ENCODE measurements at places on chromosomes 12 and 14.

DNA sequence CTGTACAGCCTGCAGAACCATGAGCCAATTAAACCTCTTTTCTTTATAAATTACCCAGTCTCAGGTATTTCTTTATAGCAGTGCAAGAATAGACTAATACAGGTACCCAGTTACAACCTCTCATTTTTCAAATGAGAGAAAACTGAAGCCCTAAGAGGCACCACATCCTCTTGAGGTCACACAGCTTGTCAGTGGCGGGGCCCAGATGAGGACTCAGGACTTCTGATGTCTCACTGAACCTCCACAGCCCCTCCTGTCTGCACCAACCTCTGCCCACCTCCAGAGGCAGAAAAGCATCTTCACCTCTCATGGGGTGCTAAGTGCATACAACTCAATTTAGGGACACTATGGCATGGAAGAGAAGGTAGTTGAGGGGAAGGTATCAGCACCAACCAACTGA lies 120.7 kb downstream of the CRACR2A start:
- DNase-seq: no peak

GRCh38 chr12:50589650-50590435 lies 85.1 kb downstream of the DIP2B start:
- no peak for DNase-seq

GRCh38 chr12:105524961-105525360 lies 194.5 kb downstream of the C12orf75 start:
- DNase-seq: no peak

DNA sequence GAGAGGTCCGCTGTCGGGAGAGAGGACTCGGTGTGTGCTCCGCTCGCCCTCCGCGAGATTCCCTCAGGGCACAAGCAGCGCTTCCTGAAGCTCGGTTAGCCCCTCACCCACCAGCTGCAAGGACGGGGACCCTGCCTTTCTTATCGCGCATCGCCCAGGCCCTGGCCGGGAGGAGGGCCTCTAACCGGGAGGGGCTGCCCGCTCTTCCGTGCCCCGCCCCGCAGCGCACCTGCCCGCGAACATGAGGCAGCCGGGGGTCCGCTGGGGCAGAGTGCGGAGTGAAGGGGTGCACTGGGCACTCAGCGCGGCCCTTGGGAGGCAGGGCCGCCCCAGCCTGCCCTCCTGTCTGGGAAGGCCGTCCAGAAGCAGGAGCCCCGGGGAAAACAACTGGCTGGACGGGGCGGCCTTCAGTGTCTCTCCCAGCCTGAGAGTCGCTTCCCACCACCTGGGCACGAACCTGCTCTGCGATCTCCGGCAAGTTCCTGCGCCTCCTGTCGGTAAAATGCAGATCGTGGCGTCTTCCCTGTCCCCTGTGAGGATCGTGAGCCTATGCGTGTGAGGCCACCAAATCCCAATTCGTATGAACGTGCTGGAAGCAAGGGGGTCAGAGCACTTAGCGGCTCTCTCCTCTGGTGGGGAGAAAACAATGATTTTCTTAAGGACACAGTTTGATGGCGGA lies 28.0 kb upstream of the ADIPOR2 start:
- DNase-seq: peak; percentile 45

GRCh38 chr12:124727264-124727800 lies 136.3 kb downstream of the SCARB1 start:
- no peak for DNase-seq

DNA sequence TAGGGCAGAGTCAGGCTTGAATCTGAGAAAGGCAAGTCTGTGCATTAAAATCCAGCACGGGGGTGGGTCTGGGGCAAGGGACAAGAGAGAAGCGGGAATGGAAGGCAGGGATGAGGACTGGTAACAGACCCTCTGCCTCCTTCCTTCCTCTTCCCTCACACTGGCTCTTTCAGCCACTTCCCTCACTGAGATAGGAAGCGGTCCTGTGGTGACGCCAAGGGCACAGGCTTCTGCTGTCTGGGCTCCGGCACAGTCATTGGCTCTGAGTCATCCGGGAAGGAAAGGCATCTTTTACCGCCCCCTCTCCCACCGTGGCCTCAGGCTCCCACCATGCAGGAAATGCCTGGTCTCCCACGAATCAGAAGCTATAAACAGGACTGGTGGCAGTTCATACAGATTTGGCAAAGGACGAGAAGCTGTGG lies 70.2 kb downstream of the ETV6 start:
- DNase-seq: no peak

DNA sequence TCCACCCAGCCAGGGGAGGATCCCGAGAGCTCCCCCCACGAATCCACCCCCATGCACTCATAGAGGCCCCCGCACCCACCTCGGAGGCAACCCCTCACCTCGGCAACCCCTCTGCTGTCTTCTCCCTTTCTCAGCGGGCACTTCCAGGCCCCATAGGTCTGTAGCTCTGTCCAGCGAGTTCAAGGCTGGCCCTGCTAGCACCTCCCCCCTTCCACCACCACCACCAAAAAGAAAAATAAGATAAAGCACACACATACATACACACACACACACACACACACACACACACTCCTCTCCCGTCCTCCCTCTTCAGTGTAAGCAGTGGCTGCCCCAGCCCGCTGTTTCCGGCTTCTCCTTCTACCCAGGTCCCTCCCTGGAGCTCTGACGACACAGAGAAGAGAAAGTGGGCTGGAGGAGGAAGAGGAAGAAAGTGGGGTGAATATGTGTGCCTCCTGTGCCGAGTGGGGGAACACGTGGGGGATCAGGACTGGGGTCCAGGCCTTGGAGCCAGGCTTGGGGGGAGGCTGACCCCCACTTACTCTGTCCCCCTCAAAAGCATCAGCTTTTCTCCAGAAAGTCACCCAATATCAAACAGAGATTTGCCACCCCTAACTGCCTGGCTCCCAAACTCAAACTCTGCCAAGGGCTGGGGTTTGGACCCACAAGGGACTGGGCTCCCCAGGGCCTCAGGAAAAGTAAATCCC lies at the start of gene STAT6:
TSS of gene STAT6 (minus strand) at position 332 of the 704 bp plus-strand sequence. CDS start 3,084 bp downstream, outside the sequence.
- DNase-seq: peak; percentile 81

DNA sequence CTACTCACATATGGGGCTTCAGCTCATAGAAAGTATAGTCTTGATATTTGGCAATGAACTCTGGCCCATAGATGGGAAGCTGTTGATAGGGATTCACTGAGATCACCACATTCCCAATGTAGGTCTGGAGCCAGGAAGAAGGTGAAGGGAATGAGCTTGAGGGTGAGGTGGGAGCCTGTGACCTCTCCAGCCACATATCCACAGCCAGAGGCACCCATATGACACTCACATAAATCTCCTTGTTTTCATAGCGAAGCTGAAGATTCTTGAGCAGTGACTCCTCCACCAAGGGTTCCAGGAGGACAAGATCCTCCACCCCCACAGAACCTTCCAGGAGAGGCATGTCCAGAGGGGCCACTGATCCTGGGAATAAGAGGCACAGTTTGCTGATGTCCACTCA lies 1.9 kb downstream of the MYO1A start:
- DNase-seq: no peak

GRCh38 chr12:23576372-23576771 lies 373.1 kb downstream of the SOX5 start:
- no peak for DNase-seq

GRCh38 chr12:105279460-105280056 lies 43.6 kb upstream of the APPL2 start:
- no peak for DNase-seq

DNA sequence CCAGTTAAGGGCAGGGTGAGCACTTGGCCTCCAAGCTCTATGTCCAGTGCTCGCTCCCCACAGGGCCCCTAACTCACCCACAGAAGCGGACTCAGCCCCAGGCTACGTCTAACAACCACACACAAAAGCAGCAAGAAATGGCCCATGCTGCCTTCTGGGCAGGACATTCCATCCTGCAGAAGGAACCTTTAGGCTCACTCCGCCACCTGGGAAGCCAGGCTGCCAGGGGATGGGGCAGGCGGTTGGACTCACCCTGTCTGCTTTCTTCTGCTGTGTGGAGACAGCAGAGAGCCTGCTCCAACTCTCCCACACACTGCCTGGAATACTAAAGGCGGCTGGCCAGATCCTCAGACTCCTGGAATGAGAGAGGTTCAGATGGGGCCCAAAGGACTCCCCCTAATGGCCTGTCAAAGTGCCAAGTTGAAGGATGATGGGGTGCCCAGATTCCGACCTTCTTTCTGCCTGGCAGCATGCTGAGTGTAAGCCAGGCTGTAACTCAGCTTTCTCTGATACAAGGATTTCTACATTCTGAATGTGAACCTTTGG lies 27.7 kb upstream of the BLTP3B start:
- DNase-seq: no peak

DNA sequence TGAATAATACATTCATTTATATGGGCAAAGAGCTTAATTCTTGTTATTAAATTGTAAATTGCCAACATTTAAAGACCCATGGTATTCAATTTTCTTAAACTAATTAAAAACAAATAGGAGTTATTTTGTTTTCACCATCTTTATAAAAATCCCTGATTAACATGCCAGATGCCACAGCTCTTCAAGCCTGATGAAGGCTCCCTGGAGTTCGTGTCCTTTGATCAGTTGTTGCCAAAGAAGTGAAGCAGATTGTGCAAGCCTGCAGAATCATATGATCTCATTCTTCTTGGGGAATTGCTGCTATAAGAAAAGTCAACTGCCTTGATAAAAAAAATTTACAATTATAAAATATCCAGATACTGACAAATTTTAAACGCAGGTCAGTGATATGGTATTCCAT lies 288.3 kb upstream of the PPFIA2 start:
- DNase-seq: no peak

DNA sequence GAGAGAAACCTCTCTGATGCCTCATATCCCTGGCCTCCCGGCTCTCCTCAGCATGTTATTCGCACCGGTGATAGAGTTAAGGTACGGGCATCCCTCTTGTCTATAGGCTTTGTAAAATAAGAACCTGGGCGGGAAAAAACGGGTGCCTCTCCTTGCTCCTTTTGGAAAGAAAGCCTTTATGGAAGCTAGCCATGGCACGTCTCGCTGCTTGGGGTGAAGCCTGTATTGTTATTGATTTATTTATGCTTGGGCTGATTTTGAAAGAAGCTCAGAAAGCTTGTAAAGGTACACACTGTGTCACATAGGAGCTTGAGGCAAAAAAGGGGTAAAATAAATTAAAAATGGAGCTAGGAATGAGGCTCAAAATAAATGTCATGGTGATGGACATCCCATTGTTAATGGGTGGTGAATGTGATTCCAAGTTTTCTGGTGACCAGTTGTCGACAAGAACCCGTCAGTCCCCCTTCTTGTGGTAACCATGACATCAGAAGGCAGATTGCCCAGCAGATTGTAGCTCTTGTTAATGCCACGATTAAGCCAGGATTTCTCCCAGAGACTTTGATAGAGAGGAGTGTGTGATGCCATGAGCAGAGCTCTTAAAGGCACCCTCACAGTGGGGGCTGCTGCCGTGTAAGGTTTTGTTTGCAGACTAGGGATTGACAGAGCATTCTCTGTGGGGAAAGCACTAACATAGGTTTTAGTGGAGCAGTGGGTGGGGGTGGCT lies 50.4 kb upstream of the ASPG start:
- DNase-seq: no peak

GRCh38 chr12:26680727-26681455 lies 152.1 kb downstream of the ITPR2 start:
- DNase-seq: no peak

GRCh38 chr14:68137704-68138619 lies 318.4 kb downstream of the RAD51B start:
- DNase-seq: no peak

DNA sequence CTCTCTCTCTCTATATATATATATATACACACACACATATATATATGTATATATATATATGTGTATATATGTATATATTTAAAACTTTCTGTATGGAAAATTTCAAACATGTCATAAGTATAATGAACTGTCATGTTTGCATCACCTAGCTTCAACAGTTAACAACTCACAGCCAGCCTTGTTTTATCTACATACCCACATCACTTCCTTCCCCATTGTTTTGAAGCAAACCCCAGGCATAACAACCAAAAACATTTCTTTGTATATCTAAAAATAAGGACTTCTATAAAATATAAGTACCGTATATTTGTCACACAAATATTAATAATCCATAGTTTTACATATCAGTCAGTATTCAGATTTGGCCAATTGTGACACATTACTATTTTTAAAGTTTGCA lies 57.4 kb downstream of the PAPOLA start:
- no peak for DNase-seq

DNA sequence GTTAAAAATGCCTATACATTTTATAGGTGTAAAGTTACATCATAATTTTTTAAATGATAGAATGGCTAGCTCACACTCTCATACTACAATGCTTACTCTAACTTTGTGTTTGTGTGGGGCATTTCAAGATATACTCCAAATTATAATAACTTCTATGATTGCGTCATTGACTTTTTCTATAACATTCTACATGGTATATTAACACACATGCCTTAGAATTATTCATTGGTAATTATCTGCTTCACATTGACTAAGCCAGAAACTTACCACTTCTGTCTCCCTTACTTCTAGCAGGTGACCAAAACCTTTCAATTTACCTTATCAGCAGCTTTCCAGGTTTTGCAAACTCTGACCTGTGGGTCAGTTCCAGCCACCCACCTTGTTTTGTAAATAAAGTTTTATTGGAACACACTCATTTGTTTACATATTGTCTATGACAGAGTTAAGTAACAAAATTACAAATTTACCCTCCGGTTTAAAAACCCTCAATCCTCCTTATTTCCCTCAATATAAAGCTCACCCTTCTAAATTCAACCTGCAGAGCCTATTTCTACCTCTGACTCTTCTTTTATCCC lies 12.7 kb upstream of the FLRT2 start:
- no peak for DNase-seq

DNA sequence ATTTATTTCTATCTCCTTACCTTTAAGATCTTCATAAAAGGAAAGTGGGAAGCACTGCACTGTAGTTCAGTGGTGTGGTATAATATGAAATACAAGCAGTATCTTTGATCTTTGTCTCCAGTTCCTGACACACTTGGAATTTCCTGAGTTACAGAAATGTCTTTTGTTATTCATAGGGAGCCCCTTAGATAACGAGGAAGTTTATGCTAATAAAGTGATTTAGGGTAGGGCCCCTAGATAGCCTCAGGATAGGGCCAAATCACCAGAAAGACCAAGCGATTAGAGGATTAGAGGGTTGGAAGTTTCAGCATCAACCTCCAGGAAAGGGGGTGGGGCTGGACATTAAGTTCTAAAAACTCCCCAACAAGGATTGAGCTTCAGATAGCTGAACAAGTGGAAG lies 29.9 kb upstream of the DDHD1 start:
- no peak for DNase-seq

GRCh38 chr12:51391283-51392123 lies at the start of gene GALNT6:
TSS of gene GALNT6 (minus strand) at chr12:51391406. CDS start at chr12:51379781, 11,625 bp downstream.
- DNase-seq: peak; percentile 55

DNA sequence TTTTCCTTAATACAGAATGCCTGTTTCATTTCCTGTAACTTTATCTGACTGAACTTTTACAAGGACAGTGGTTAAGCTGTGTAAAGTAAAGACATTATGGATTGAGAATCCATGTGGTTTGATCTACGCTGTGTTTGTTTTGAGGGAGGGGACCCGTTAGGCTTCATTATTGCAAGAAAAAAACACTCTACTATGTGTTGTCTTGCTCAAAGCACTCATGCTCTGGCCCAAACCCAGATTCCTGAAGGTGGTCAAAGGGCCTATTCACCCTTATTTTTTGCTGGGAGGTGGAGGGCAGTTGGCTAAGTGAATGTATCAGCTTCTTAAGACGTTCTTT lies 11.9 kb downstream of the RNF10 start:
- no peak for DNase-seq

GRCh38 chr12:115569345-115570068 lies 708.0 kb downstream of the MED13L start:
- no peak for DNase-seq

Data from T follicular helper cell (primary cell).